ENCODE measurements at places on chromosomes 5 and 9.

- no peak for DNase-seq
Observed at GRCh38 chr9:85905957-85906356, 35.0 kb upstream of the NAA35 start.

GRCh38 chr5:123450114-123450513 lies 26.9 kb upstream of the CEP120 start:
- no peak for DNase-seq

GRCh38 chr5:149953436-149954121 lies 7.0 kb upstream of the SLC26A2 start:
- DNase-seq: no peak

DNA sequence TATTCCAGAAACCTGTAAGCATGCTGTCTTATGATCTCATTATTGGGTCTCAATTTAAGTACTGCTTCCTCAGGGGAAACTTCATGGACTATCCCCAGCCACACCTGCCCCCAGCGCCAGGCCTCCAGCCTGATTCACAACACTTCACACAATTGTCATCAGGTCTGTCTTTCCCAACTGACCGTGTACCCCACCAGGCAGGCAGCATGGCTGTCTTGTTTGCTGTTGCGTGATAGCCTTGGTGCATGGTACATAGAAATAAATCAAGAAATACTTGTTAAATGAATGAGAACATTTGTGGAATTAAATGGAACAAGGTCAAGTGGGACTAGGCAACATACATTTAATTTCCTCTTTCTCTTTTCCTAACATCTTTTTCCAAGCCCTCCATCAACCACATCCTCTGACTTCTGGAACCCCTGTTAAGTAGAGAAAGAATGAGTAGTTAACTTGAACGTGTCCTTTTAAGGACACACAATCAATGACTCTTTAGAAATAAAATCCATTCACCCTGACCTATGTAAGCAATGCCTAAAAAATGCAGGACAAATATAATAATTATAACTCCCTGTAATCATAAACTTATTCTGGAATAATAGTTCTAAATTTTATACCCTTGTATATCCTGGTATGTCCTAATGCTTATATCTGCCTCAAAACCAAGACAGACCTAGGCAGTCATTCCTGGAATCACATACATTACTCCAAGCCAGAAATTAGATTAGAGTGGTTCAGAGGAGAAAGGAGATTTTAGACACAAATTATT lies 17.2 kb upstream of the THG1L start:
- no peak for DNase-seq

DNA sequence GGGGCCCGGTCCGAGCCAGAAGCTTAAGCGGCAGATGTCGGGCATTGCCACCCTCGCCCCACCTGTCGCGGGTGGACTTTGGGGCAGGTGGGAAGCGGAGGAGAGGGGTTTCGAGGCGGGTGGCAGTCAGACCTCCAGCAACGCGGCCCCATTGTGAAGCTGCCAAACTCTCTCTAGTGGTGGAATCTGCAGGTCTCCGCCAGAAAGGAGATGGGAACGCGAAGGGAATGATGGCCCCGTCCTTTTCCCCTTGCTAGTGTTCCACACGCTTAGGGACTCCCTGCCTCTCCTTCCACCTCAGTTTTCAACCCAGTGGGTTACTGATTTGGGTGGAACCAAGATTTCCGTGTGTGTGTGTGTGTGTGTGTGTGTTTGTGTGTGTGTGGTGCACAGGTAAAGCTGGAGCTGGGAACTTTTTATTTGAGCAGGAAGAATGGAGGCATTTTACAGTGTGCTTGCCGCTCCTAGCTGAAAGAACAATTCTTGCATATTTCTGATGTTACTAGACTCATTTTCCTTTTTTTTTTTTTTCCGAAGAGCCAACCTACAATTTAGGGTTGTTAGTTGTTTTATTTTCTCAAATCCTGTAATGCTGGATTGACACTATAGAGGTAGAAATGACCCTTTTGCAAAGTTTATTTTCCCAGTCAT lies 1.3 kb downstream of the MACIR start:
- peak; percentile 5 for DNase-seq

- DNase-seq: no peak
Observed at GRCh38 chr5:126363658-126364057, 59.6 kb upstream of the GRAMD2B start.

DNA sequence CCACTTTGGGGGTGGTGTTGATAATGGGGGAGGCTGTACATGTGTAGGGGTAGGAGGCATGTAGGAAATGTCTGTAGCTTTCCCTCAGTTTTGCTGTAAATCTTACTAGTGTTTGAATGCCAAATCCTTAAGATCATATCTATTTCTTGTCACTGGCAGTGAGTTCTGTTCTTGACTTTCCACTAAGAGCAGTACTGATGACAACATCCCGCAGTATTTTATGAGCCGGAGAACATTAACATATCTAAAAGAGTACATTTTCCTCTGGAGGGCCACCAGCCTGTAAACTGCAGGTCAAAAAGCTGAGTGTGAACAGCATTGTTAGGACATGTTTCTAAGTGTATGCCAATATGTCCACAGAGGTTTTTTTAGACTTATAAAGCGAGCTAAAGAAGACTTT lies 2.5 kb upstream of the HSPB3 start:
- no peak for DNase-seq

DNA sequence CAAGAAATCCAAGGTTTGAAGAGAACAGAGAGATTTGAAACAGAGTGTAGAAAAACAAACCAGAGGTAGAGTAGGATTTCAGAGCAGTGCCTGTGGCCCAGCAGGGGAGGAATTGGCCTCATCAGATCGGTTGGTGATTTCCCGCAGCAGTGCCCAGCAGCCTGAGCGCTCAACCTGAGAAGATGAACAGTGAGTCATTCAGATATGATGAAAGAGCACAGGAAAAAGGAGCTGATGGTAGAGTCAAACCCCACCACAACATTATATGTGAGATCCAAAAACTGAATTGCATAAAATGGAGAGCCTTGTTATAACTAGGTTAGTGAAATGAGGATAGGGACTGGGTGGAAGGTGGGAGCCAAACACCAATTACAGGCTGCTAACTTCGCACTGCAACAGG lies 248.9 kb downstream of the PIK3R1 start:
- DNase-seq: no peak

GRCh38 chr9:81621785-81622259 lies 67.5 kb downstream of the TLE1 start:
- no peak for DNase-seq

- no peak for DNase-seq
Observed at GRCh38 chr5:676699-677076, 16.5 kb downstream of the TPPP start.

GRCh38 chr5:172284611-172284980 lies 1.0 kb upstream of the UBTD2 start:
- no peak for DNase-seq

DNA sequence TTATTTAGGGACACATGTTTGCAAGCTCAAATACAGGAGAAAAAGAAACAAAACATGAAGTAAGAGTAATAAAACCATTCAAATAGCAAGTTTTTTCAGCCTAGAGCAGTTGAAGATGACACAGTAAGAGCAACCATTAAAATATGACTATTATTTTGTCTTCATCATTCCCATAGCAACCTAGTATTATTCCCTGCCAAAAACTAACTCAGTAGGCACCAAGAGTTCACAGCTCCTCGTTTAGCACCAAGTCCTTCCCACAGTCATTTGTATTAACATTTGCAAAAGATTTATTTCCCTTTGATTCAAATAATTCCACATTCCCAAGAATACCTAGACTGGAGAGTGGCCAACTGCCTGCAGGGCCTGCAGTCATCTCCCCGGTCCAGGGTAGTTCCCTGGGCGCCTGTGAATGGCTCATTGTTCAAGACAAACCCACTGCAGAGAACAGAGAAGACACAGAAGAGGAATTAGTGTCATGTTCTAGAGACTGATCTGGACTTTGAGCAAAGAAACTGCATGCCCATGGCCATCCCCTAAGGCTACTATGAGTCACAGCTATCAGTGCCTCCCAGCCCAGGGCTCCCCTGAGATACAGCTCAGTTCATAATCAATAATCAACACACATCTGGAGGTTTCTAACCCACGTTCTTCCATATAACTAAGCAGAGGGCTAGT lies 139.1 kb upstream of the MAP3K1 start:
- no peak for DNase-seq

GRCh38 chr5:122419142-122419894 lies 107.3 kb downstream of the SNCAIP start:
- no peak for DNase-seq

DNA sequence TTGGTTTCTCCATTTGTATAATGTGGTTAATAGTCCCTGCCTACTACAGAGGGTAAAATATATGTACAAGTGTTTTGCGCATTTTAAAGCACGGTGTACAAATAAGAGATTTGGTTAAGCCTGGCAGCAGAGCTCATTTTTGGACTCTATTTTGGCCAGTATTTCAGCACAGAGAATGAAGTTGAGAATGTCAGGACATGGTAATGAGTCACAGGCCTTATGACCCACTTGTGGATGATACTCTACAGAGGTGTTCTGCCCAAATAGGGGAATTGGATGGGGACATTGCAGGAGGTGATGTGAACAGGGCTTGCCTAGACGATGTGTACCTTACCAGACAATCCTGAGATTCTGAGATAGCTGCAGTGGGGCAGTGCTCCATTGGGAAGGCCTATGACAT lies 50.6 kb downstream of the MELK start:
- DNase-seq: no peak

DNA sequence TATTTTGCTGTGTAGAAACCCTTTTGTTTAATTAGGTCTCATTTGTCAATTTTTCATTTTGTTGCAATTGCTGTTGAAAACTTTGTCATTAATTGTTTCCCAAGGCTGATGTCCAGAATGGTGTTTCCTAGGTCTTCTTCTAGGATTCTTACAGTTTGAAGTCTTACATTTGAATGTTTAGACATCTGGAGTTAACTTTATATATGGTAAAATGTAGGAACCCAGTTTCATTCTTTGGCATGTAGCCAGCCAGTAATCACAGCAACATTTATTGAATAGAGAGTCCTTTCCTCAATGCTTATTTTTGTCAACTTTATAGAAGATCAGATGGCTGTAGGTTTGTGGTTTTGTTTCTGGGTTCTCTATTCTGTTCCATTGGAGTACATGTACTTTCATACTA lies 1290.8 kb upstream of the CDH9 start:
- no peak for DNase-seq

DNA sequence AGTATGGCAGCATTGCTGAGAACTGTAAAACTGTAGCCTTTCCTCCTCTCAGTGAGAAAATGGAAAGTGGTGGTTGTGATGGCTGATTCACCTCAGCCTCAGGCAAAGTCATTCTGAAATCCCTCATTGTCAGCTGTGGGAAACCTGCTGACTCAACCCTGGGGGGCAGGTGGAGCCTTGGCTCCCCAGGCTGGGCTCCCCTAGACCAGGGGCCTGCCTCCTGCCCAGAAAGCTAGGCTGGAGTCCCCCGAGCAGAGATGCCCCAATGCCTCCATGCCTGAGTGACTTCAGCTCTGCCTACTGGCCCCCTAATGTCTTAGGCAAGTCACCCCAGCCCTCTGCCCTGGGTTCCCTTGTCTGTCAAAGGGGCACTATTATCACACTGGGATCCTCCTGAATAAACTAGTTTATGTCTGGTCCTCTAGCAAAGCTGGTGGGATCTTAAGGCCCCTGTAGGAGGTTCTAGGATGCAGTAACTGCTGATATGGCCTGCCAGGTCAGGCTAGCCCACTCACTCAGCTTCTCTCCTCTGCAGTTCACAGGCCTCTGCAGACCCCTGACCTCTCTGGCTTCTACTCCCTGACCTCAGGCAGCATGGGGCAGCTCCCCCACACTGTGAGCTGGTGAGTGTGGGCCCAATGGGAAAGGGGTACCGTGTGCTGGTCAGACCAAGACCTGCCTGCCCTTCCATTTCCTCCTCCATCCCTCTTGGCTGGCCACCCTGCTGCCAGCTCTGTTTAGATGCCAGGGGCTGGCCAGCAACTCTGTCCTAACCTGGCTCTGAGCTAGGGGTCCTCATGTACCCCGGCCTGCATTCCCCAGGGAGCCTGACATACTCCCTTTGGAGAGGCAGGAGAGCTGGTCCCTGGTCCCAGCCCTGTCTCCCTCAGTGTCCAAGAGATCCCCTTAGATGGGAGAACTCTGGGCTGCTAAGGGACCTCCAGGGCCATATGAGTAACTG lies 24.2 kb downstream of the TCF7 start:
- DNase-seq: peak; percentile 16

GRCh38 chr5:81169924-81170323 lies 63.2 kb upstream of the CKMT2 start:
- DNase-seq: no peak

- DNase-seq: no peak
Observed at GRCh38 chr5:56986626-56986947, 34.7 kb upstream of the MIER3 start.

- no peak for DNase-seq
Observed at GRCh38 chr9:87290241-87291052, 207.2 kb upstream of the DAPK1 start.

- DNase-seq: no peak
Observed at GRCh38 chr9:98564714-98565113, 144.0 kb downstream of the GABBR2 start.

- DNase-seq: no peak
Observed at GRCh38 chr5:14155075-14155474, 11.9 kb downstream of the TRIO start.

DNA sequence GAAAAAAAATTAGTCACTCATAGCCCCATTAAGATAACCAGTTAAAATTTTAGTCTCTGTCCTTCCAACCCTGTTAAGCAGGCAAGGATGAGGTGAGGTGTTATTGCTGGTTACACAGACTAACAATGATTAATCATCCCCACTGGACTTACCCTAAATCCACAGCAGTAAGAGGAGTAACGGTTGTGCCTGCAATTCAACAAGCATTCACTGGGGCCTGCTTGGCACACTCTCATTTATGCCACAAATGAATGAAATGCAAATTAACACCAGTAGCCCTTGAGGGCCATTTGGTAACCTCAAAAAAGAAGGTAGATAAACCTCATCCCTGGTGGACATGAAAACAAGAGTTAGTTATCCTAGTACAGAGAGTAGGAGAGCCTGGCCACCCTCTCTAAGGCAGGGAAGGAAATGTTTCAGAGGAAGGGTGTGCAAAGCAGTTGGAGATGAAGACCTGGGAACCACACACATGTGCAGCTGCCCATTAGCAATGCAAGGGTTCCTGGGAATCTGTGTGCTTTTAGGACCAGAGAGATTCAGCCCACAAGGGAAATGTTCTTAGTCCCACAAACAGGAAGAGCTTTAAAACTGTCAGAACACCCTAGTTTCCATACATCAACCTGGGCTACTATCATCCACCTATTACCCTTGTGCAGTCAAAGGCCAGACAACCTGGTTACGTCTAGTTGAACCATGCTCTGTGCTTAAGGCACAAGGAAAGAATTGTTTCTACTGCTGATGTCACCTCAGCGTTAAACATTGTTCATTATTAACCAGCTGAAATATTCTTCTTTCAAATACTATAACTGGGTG lies 7.7 kb downstream of the LHFPL2 start:
- no peak for DNase-seq

- DNase-seq: no peak
Observed at GRCh38 chr5:76755779-76756637, 40.1 kb downstream of the F2R start.

DNA sequence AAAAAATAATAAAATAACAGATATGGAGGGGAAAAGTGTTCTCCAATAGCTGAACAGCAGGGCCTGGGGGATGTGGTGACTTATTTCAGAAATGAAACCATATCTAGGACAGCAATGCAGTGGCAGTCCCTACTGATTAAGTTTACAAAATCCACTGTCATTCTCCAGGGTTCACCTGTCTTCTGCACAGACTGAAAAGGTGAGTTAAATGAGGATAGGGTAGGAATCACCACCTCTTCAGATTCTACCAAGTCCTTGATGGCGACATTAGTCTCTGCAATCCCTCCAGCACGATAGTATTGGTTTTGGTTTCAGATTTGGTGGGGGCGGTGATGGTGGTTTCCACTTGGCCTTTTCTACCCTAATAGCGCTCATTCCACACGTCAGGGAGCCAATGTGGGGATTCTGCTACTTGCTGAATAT lies 32.3 kb upstream of the NPM1 start:
- no peak for DNase-seq

All from activated effector memory CD4-positive, alpha-beta T cell treated with Interleukin-2 at 50 U/mL for 16 hours (primary cell).